ENCODE measurements at places on chromosomes 13 and 19.

- no peak for DNase-seq
These were observed 358.3 kb downstream of the KLF5 start for GRCh38 chr13:73417012-73417615.

DNA sequence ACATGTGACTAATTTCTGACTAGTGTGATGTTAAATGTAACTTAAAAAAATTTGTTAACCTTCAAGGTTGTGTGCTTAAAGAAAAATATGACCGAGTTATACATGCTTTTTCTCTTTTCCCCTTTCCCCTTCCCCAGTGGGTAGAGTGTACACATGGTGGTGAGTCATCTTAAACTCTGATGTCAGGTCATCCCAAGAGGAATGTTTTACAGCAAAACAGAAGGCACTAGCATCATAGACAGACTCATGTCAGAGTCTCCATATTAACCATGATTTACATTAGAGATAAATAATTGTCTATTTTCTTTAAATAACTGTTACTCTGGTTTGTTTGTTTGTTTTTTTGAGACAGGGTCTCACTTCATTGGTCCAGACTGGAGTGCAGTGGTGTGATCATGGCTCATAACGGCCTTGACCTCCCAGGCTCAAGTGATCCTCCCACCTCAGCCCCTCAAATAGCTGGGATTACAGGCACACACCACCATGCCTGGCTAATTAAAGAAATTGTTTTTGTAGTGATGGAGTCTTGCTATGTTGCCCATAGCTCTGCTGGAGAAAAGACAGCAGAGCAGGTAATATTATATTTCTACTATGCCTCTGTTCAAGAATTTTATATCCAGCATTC lies 160.4 kb upstream of the PCDH9 start:
- no peak for DNase-seq

DNA sequence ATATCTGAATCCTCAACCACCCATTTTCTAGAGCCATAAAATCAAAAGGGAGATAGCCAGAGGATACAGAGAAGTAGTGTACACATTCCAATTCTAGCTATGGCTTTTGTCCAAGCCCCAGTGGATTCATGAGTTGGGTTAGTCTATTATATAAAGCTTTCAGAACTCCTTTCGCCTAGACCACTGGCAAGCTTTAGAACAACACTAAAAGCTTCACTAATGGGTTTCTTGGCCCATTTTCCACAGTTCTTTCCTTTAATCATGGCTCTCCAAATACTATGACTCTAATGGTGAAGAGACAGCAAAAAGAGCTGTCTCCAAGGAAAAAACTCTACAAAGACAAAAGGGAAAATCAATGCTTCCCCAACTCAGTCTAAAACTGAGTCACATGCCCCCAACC lies 48.2 kb upstream of the SLITRK5 start:
- no peak for DNase-seq

DNA sequence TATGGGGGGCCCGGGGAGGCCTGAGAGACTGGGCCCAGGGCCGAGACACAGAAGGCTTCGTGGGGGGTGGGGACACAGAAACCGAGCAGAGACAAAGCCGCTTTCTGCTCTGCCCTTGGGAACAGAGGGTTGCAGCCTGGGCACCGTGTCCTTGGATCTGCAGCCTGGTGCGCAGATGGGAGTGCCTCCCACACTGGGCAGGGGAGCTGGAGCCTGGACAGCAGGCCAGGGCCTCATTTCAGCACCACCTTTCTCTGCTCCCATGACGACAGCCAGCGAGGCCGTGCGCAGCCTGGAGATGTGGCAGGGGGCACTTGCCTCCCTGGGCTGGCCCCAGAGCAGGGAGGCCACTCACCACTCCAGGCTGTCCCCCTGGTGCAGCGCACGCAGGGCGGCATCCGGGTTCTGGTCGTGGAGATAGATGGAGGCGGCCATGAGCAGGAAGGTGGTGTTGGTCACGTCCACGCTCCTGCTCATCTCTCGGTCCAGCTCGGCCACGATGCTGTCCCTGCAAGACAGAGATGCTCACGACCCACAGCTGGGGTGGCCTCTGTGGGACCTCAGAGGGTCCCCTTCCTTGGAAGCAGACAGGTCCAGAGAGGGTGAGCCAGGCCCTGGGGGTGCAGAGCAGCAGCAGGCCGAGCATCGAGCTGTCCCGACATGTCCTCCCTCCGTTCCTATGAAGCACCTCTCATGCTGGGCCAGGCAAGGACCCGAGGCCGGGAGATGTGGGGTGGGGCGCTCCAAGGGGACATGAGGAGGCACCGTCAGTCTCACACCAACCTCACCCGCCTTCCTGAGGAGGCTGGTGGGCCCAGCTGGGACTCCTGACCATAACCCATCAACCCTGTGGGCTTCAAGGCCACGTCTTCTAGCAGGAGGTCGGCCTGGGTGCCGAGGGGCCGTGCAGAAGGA lies 10.9 kb upstream of the CERS1 start:
- DNase-seq: no peak

DNA sequence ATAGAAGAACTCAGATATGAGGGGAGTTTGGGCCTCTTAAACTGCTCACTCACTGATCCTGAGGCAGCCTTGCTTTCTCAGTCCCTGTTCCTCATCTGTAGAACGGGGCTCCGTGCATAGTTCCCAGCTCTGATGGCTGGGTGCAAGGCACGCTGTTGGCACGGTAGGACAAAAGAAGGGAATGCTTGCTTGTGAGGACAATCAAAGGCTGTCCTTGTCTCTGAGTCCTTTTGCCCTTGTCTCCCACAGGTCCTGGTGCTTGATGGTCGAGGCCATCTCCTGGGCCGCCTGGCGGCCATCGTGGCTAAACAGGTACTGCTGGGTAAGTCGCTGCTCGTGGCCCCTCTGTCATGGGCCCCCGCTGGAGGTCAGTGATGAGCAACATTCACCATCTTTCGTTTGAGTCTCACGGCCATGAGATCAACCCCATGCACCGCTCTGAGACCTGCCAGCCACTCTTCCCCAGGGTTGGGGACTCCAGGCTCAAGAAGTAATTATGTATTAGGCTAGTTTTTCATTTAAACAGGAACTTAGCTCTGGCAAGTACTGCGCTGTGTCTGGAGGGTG lies 2.3 kb downstream of the RPL13A start:
- peak; percentile 32 for DNase-seq

- DNase-seq: no peak
These were observed 41.6 kb upstream of the SPRY2 start for GRCh38 chr13:80382576-80382975.

GRCh38 chr19:34482380-34483250 lies 1.1 kb downstream of the WTIP start:
- DNase-seq: no peak

DNA sequence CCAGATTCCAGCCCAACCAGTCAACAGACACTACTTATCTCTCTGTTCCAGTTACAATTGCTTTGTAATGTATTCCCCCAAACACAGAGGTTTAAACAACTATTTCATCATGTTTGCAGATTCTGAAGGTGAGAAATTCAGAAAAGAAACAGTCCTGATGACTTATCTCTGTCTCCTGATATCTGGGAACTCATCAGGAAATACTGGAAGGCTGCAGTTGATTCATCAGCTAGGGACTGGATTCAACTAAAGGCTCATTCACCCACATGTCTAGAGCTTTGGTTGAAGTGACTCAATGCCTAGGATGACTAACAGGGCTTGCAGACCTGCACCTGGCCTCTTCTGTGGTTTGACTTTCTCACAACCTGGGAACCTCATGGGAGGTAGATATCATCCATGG lies 56.6 kb upstream of the GPC6 start:
- no peak for DNase-seq

- DNase-seq: no peak
These were observed 57.1 kb downstream of the IER2 start for GRCh38 chr19:13207237-13207845.

- peak; percentile 64 for DNase-seq
These were observed 451 bp upstream of the ICAM5 start for GRCh38 chr19:10289167-10289835.
